NCI-H1436 (cell line): ENCODE measurements at places on chromosomes 4 and X.

DNA sequence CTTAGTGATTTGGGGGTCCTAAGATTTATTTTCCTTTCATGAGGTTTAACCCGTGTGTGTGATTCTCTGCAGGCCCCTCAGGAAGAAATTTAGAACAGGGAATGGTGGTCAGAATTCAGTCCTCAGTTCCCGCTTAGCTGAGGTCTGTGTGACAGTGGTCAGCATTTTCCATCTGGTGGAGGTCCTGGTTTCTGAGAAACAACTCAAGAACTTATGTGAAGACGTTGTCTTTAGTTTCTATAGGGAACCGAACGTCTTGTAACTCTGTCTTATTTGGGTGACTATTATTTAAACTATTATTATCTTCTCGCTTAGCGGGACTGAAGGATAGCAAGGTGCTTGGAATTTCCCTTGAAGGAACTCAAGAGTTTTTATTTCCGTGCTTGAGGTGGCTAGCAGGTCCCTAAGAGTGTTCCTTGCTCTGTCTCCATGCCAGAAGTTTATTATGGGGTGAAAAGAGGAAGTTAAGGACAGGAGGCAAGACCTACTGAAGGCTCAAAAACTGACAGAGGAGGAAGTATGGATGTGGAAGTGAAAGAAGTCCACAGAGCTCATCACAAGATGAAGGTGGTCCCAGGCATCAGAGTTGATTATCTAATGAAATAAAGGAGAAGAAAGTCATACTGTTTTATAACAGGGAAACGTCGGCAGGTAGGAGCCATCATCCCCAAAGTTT is 9.4 kb downstream of the MGST2 start:
- no peak for DNase-seq

DNA sequence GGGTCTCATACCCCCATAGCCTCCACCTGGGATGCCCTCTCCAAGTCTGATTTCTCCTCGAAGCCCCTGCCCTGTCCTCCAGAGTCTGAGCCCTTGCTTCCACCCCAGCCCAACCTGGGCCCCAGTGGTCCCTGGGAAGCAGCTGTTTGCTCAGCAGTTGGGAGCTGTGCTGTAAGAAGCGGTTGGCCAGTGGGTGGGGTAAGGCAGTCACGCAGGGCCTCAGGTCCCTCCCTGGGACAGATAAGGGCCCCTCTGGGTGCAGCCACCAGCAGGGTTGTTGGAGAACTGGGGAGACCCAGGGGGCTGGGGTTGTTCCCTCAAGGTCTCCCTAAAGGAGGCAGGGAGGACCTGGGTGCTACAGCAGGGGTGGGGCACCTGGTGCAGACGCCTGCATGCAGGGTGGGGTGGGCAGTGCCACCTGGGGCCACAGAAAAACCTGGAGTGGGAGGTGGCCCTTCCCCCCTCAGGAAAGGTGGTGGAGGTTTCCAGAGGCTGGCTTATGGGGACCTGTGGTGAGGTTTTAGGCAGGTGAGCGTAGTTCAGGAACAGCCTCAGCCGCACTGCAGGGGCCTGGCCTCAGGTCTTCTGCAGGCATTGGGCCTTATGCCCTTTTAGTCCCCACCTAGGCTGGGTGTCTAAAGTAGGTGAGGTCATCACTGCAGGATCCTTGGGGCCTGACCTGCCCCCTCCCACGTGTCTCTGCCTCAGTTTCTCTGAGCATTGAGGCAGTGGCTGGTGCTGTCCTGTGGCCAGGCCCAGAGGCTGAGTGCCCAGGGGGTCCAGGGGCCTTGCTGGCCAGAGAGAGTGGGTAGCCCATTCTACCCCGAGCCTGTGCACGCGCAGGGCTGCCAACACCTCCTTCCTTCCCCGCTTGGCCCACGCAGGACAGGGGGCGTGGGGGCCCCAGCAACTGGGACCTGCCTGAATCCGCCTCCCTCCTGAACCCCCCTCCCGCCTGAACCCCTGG is 3.1 kb upstream of the SLC26A1 start:
- DNase-seq: no peak

DNA sequence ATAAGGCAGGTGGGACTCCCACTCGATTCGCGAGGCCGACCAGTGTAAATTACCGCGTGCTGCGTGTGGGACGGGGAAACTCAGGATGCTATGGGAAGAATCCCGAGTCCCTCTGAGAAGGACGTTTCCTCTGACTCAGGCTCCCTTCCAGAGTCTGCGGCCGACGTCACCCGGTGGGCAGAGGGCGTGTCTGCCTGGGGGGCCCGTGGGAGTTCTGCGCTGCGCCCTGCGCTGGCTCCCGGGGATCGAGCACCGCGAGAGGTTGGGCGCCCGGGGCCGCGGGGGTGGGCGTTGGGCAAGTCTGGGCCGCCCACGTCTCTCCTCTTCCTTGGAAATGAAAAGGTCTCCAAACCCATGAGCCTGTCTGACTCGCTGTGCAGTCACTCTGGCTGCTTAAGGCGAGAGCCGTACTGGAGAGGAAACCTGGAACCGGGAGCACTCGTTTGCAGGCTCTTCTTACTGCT is 568 bp downstream of the NIPAL1 start:
- peak; percentile 72 for DNase-seq

DNA sequence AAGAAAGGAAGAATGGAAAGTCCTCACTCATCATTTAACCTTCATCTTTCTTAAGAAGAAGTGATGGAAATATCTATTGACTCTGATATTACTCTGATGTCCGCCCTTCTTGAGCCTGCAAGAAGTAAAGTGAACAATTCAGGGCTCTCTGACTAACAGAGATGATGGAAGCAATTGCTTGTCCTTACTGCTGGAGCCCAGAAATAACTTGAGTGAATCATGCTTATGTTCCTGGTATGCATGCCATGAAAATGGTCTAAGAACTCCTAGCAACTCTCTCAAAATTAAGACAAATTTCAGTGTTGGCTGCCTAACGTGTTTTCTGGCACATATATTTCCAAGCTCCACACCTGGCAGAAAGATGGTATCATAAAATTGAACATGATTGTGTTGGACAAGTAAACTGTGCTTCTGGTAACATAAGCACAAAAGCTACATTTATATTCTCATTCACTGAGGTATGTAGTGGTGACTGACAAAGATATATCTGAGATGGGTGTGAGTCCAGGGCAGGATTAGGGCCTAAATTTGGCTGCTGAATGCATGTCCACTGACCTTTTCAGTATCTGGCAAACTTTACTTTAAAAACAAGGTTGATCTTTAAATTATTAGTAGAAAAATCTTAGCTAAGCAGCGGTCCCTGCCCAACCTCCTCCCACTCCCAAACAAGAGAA is 109.2 kb upstream of the OTUD4 start:
- DNase-seq: no peak

DNA sequence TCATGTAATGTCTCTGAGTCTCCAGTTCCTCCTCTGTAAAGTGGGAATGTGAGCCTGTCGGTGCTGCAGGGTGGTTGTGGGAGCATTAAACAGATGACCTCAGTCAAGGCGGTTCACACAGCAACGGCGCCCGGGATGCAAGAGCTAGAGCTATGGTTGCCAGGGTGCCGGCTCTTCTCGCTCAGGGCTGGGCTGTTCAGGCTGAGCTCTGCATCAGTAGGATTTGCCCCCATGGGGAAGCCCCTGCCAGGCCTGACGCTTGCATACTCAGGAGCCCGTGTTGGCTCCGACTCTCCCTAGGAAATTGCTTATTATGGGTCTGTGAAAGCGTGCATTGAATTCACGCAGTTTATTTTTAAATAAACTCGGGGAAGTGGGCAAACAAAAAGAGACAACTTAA is 67.3 kb downstream of the PSAPL1 start:
- no peak for DNase-seq
